ENCODE measurements at places on chromosomes 7 and 10.

- no peak for DNase-seq
Observed at GRCh38 chr7:108010377-108010776, 7.4 kb upstream of the LAMB1 start.

GRCh38 chr10:119416855-119417254 is 125.7 kb downstream of the RGS10 start:
- DNase-seq, result peak; percentile 78

DNA sequence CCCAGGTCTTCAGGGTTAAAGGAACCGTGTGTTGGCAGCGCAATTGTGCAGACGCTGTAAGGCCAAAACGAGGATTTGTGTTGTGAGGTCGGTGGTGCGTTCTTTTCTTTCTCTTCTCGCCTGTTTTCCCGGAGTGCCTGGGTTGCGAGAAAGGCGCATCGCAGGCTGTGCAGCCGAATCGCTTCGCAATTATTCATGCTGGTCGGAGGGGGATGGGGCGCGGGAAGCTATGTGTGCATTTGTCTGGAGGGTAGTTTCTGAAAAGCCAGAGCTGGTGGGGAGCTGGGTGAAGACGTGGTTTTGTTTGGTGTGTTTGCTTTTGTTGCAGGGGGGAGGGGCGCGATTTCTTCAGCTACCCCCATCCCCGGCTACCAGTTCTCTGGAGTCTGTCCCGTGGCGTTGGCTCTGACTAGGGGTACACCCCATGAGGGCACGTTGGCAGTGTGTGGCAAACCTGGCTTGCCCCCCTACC is 2.1 kb downstream of the MXI1 start:
- DNase-seq, result peak; percentile 83

GRCh38 chr10:113487154-113487553 is 65.7 kb upstream of the HABP2 start:
- no peak for DNase-seq

- no peak for DNase-seq
Observed at GRCh38 chr10:108836362-108836761, 1086.9 kb downstream of the XPNPEP1 start.

DNA sequence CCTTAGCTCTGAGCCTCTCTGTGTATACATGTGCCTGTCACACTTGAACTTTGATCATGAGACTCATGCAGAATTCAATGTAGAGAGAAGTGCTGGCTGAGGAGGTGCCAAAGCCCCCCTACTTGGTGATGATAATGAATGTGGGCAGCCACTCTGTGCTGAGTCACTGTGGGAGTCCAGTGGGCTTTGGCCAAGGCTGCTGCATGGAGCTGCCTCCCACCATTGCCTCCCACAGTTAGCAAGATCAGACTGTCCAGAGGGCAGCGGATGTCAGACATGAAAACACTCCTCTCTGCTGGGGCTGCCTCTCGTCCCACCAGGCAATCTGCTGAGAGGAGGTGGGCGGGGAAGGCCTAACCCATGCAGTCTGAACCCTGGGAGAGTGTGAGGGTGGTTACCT is 180.3 kb downstream of the SH2D4B start:
- no peak for DNase-seq

GRCh38 chr10:125607689-125608290 is 75.2 kb downstream of the TEX36 start:
- no peak for DNase-seq

DNA sequence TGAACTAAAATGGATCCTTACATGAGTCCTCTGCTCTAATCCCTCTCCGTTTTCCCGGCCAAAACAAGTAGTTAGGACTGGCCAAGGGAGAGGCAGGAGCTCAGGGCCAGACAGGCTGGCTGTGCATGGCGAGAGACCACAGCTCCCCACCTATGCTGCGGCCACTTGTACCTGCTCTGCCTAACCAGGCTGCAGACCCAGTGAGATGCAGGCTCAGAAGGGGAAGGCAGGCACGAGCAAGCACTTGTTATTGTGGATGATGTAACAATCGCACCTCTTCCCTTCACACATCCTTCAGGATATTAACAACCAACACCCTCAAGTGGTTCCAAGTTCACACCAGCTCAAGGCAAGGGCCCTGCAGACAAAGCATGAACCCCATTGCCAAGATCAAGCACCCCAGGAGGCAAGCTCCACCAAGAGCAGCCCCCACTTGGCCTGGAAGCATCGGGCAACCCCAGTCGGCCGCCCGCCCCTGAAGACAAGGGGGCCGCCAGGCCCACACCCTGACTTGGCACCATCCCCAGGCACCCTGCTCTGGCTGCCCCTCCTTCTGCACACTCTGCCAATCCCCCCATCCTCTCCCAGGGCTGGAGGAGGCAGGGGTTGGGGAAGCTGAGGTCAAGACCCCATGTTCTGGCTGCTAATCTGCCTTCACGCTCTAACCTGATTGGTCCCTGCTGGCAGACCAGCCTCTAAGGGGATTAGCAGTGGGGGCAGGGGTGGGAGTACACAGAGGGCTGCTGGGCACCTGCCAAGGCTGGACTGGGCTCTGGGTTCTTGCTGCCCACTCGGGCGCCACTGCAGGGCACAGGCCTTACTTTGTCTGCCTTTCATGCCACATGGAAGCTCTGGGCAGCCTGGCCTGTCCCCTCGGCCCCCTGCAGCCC is 111.3 kb downstream of the SLIT1 start:
- DNase-seq, result no peak

DNA sequence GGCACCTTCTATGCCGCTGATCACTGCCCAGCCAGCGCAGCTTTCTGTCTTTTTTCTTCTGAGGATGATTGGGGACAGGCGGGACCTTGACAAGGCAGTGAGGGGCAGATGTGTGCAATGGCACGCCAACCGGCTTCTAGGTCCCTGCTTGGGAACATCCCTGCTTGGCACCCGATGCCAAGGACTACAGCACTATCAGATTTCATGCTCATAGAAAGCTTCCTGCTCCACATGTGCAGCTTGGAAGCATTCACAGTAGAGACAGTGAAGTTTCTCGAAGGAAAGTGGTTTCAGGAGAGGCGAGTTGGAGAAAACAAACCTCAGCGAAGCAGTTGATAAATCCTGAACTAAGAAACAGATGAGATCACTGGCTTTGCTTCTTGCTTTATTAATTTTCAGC is 267.5 kb upstream of the HABP2 start:
- no peak for DNase-seq

DNA sequence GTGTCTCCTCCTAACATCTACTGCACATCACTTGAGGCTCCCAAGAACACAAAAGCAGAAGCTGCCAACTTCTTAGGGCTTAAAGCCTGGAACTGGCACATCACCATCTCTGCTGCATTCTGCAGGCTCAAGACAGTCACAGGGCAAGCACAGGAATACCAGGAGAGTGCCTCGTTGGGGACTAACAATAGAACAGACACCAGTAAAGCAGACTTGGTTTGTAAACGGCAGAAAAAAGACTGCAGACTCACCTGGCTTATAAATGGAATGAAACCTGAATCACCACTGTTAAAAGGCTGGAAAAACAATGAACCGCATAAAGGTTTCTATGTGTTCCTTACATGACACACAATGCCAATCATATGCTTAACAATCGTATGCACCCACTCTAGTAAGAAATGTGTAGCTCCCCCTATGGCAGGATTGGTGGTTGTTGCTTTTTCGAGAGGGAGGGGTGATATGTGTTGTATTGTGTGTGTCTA is 12.8 kb downstream of the RHEB start:
- DNase-seq, result no peak

- no peak for DNase-seq
Observed at GRCh38 chr10:74839708-74840107, 13.3 kb downstream of the KAT6B start.

DNA sequence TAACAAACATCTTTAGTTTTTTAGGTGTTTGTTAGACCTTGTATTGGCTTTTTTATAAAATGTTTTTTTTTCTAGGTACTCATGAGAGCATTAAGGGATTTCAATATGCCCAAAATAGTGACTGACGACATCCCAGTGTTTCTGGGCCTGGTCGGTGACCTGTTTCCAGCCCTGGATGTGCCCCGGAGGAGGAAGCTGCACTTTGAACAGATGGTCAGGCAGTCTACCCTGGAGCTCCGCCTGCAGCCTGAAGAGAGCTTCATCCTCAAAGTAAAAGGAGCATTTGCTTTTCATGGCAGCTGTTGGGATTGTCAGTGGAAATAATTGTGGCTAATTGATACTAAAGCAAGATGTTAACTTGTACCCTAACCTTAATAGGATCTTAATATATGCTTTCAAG is 161.5 kb downstream of the DNAH11 start:
- DNase-seq, result no peak

GRCh38 chr10:82551506-82551905 is 676.5 kb downstream of the NRG3 start:
- DNase-seq, result no peak

GRCh38 chr7:155138204-155138603 is 68.1 kb downstream of the HTR5A start:
- no peak for DNase-seq

GRCh38 chr7:156021471-156021870 is 209.2 kb upstream of the SHH start:
- DNase-seq, result no peak

GRCh38 chr7:11833431-11833830 is 1.4 kb upstream of the THSD7A start:
- no peak for DNase-seq

DNA sequence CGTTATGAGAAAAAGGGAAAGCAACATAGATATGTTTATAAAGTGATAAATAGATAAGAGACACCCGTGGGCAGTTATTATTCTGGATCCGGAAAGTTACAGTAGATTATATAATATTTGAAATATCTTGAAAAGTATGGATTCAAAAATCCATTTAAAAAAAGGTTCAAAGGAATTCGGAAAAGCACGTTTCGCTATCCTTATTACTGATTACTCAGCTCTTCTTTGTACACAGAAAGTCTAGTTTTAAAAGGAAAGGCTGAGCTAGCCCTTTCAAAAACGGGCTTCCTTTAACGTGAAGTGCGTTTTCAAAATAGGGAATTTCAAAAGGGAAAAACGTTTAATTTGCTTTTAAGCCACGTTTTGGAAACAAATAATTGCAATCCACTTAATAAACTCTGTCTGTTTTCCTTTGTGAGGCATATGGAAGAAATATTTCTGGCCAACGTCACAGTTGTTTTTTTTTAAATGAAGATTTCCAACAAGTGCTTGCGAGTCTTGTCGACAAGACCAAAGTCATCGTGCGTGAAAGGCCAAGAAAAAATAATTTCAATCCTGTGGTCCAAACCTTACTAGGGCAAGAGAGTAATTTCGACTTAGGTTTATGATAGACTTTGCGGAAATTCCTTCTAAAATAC is 2.2 kb upstream of the SKIDA1 start:
- no peak for DNase-seq

GRCh38 chr7:99221866-99222265 is 14.0 kb upstream of the KPNA7 start:
- no peak for DNase-seq

- DNase-seq, result no peak
Observed at GRCh38 chr7:23474829-23475575, 4.7 kb upstream of the IGF2BP3 start.

- no peak for DNase-seq
Observed at GRCh38 chr10:78381107-78381506, 347.4 kb downstream of the RPS24 start.

DNA sequence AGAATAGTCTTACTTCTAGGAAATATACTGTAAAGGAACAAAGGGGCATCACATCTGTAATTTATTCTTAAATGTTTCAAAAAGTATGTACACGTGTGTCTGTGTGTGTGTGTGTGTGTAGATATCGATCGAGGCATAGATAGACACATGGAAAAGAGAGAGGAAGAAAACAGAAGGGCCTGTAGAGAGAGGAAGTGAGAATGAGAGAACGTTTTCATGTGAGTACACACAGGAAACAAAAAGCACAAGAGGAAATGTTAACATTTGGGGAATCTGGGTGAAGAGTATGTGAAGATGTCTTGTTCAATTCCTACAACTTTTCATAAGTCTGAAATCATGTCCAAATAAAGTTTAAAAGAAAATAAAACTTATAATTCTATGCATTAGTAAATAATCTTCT is 286.5 kb upstream of the SORCS1 start:
- DNase-seq, result no peak

DNA sequence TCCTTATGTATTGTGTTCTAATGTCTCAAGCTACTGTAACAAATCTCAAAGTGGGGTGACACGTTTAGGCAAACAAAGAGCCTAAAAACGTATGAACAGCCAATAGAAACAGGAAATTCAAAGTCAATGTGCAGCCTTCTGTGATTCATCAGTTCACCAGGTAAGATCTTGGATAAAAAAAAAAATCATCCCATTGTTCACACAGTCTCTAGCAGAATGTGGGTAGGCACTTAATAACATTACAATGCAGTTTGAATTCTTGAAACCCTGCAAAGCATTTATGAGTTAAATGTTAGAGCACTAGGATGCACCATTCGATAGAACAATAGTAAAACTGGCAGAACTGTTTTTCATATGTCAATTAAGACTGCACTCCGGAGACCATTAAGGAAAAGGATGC is 88.2 kb upstream of the HDAC9 start:
- no peak for DNase-seq

- DNase-seq, result no peak
Observed at GRCh38 chr7:87918740-87919139, 15.3 kb upstream of the ADAM22 start.

DNA sequence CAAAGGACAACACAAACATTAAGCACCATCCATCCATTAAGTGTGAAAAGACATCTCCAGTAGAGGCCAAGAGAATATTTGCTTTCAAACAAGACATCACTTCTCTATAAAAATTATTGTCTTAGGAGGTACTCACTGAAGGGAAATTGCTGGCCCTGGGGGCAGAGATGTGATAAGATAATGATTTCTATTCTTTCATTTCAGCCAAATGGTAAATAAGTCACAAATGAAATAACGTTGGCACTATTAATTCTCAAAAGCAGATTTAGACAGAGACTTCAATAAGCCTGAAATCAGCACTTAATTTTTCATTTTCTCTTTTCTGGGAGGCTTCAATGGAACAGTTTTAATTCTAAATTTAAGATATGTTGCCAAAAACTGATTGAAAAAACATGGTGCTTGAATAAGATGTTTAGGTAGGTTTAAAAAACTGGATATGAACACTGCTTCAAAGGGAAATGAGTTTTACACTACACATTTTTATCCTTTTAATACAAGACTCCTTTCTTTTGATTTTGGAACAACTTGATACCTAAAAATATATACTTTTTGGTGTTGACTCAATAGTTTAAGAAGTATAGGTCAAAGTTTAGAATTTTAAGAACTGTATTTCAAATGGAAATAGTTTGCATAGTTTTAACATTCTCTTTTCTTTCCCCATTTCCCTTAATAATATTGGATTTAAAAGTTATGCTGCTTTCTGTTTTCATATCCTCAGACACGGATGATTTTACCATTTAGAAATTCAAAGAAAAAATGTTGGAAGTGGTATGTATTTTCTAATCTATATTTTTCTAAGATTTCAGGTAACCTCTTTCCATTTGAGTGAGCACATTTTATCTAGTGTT is 204.0 kb downstream of the AHR start:
- no peak for DNase-seq
